AG20443 (cell line): ENCODE measurements at places on chromosomes 7 and 10.

- no peak for DNase-seq
Observed at GRCh38 chr10:106528702-106529101, 635.8 kb downstream of the SORCS1 start.

- DNase-seq: no peak
Observed at GRCh38 chr10:58282615-58283014, 13.7 kb downstream of the CISD1 start.

GRCh38 chr10:97828721-97829120, 20.9 kb upstream of the GOLGA7B start:
- DNase-seq: no peak

- no peak for DNase-seq
Observed at GRCh38 chr7:129462420-129462819, 28.2 kb downstream of the STRIP2 start.

GRCh38 chr10:117569610-117570390, 27.3 kb downstream of the EMX2 start:
- no peak for DNase-seq

- no peak for DNase-seq
Observed at GRCh38 chr7:55096323-55096722, 77.5 kb downstream of the EGFR start.

DNA sequence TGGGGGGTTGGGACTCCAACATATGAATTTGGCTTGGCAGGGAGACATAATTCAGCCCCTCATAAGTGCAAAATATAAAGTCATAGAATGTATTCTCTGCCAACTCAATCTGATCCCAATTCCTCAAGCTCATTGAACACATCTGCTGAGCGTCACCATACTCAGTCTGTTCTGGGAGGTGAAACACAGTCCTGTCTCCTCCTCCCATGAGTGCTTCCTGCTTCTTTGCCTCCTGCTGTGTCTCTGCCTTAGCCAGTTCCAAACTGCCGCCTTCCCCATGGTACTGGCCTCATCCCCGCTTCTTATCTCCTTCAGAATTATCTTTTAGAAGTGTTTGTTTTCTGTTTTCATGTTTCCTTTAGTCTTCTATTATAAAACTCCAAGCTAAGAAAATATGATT, 365.5 kb downstream of the TNS3 start:
- DNase-seq: no peak

DNA sequence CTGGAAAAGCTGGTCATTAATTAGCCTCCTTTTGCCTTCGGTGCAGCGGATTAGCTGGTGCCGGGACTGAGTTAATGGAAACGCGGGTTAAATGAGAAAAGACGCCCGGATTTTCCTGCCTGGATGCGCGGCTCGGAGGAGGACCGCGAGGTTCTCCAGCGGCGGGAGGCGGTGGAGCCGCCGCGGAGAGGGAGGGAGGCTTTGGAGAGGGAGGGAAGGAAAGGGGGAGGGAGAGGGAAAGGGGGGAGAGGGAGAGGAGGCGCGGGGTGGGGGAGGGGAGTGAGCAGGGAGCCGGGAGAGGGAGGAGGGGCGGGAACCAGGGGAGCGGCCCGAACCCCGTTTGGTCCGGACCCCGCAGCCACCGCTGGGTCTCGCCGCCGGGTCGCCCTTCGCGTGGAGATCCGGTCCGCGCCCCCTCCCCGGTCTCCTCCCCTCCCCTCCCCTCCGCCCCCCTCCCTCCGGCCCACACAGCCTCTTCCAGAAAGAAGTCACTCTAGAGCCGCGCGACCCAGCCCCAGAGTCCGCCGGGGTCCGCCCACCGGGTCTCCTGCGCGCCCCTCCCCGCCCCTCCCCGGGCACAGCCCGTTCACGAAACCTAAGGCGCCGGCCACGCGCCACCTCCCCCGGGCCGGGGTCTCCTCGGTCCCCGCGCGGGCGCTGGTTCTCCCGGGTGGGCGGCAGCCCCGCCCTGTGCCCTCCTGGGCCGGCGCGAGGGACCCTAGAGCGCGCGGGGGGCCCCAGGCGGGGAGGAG, 347.5 kb downstream of the DNAJB6 start:
- no peak for DNase-seq

GRCh38 chr7:42736931-42737330, 174.9 kb downstream of the C7orf25 start:
- DNase-seq: no peak

DNA sequence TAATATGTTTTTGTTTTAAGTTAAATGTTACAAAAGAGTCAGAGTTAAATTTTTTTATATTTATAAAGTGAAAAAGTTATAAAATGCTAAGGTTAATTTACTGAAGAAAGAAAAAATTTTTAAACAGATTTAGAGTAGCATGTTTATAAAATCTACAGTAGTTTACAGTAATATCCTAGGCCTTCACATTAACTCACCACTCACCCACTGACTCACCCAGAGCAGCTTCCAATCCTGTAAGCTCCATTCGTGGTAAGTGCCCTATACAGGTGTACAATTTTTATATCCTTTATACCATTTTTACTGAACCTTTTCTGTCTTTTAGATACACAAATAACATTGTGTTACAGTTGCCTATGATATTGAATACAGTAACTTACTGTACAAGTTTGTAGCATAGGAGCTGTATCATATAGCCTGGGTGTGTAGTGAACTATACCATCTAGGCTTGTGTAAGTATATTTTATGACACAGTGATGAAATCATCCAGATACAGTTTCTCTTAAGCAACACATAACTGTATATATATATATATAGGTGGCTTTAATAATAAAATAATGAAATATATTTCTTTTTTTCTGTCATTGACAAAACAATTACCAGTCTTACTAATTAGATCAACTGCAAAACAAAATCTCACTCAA, 79.6 kb downstream of the PTEN start:
- DNase-seq: no peak

- DNase-seq: no peak
Observed at GRCh38 chr7:117818232-117818631, 55.0 kb downstream of the CTTNBP2 start.

DNA sequence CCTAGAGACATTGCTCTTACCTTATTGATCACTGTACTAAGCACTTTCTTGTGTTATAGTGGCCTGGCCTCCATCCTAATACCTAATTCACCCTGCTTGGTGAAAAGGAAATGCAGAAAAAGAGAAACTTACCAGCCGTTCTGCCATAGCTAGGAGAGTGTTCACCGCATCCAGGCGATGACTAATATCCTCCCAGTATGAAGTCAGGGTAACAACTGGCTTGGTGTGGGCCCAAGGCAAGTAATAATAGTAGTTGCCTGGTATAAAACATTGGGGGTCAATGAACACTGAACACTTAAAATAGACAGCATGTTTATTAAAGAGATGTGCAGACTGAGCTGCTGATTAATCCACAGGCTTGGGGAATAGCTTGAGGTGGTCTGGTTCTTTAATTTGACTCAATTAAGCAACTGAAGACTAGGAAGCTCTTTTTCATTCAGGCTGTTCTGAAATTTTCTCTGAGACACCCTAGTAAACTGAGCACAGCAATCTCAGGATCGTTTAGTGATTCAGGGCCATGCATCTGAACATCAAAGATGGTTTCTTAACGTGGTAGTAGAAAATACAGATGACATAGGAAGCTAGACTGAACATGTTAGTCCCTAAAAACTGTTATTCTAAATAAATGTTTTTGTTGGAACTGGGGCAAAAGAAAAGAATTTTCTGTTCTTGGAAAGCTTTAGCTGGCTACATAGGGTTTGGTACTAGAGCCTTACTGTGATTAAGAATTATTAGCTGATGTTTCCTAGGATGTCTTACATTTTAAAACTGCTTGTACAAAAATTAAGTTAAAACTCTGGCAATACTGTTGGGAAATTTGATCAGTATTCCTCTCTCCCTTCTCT, 102.2 kb downstream of the MYOF start:
- peak; percentile 58 for DNase-seq

DNA sequence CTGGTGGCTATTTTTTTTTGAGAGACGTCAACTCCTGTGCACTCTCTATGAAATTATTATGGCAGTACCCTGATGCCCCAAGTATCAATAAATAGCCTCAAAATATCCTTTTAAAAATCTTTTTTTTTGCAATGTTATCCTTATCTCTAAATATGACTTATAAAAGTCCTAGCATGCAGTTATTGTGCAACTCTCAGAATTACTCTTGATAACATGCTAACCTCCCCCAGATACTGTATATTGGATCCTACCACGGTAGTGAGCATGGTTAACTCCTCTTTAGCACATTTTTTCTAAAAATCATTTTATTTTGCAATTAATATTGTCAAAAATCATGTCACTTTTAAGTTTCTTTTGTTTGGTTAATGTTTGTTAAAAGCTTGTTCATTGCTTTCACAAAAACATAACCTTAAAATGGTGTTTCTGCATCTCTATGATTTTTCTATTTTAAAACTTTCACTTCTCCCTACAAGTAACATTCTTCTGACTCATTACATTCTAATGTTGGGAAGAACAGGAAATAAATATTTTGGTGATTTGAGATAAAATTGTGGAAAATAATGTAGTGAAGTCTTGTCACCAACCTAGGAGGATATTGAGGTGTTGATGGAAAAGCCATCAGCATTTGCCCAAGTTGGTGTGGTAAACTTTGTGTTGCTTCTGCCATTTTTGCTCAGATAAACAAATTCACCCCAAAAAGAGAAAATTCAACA, 42.1 kb upstream of the ADRA2A start:
- DNase-seq: peak; percentile 18

DNA sequence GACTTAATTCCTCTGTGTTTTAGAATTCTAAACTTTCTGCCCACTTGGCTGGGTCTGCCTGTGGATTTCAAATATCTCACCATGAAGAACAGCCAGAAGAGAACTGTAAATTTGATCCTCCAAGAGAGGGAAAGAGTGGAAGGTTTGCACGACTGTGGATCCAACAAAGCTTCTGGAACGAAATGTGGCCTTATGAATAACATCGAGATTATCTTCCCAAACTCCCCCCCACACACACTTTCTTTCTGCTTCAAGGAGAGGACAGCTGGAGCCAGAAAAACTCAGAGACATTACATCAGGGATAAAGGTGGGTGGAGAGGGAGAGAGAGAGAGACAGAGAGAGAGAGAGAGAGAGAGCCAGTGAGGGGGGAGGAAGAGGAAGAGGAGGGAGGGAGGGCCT, 570.1 kb upstream of the MGMT start:
- no peak for DNase-seq

- peak; percentile 76 for DNase-seq
Observed at GRCh38 chr7:51141451-51142003, 175.1 kb downstream of the COBL start.

- DNase-seq: no peak
Observed at GRCh38 chr7:139563856-139564255, 40.4 kb downstream of the CLEC2L start.

DNA sequence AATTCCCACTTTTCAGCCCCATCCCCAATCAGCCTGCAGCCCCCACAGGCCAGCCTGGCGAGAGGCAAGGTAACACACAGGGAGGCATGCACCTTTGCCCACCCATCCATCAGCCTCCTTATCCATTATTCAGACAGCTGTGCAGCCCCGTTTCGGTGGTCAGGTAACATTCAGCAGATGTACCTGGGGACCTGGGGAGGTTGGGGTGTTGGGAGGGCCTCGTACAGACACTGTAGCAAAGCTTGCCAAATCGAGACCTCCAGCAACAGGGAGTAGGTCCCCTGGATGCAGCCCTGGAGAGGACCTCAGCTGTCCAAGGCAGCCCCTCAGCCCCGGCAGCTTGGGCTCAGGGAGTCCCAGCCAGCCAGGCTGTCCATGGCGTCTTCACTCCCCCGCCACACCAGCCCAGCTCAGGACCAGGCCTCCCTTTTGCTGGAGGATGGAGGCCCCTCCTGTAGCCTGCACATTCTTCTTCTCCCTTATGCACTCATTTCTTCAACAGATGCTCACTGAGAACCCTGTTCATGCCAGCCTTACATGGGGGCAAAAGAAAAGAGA, 8.5 kb upstream of the DRGX start:
- DNase-seq: no peak

DNA sequence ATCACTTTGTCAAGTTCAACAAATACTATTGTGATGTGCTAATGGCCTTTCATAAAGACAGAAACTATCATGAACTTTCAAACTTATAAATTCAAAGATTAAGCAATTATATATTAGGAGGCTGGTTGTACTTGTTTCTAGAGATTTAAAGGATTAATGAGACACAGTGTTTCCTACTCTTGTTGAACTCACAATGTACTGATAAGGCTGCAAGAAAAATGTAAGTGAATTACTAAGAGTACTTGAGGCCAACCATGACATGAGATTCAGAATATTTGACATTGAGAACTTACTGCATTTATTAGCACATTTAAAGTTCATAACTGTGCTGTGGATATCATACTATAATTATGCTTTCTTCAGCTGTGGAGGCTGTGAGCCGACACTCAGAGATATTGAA, 1210.5 kb upstream of the SORCS1 start:
- no peak for DNase-seq

DNA sequence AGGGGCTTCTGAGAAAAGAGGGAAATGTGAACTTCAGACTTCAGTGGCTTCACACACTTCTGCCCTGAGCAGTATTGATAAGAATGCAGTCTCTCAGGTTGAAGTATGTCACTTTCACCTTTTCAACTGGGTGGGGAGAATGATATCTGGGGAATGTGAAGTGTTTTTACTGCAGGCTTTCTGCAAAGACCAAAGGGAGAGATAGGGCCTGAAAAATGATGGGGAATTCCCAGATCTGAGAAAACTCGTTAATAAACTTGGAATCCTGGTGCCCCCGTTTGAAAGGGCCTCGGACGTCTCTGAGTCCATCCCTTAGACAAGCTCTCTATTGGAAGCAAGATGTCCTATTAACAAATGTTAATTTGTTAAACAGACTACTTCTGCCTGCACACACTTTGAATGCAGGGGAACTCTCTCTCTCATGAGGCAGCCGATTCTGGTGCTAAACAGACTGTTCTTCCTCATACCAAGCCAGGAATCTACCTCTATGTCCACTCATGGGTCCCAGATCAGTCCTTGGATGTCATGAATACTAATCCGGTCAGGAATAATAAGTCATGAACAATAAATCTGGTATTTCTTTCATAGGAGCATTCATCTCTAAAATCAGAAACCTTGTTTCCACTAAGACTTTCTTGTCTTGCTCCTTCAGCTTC, 193.6 kb downstream of the JCAD start:
- no peak for DNase-seq

DNA sequence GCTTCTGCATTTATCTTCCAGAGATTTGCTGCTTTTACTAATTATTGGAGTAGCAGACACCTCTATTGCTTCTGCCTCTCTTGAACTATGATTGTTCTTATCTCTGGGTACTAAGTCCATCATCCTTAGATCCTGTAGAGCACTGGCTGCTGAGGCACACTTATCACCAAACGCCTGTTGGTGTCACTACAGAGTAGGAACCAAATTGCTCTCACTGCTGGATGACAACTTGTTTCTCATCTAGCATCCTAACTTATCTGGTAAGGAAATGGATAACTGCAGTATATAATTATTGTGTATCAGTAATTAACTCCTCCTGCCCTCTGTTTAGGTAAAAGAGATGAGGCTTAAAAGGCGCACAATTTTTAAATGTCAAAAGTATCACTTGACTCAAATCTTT, 1059.4 kb downstream of the NRG3 start:
- DNase-seq: peak; percentile 9
